ENCODE measurements at places on chromosomes 7 and 10.
A peak's percentile ranks its signal among the peaks of the same experiment; 100 is the strongest.

- DNase-seq, result no peak
These were observed 29.6 kb upstream of the ZNF488 start for GRCh38 chr10:47413531-47414226.

GRCh38 chr7:104891949-104892348 is 122.1 kb upstream of the KMT2E start:
- no peak for DNase-seq

DNA sequence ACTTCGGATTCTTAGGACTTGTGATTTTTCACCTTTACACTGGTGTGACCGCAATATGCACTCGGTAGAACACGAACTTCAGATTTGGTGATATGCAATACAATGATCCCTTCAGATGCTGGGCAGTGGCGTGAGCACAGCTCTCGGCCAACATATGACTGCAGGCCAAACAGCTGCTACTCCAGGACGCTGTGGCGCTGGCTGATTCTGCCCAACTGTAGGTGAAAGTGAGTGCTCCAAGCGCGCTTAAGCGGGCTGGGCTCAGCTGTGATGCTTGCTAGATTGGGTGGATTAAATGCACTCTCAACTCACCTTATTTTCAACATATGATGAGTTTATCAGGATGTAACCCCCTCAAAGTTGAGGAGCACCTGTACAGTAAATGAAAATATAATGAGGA is 137.6 kb upstream of the RET start:
- DNase-seq, result no peak

GRCh38 chr10:83848677-83849076 is 290.6 kb upstream of the GHITM start:
- DNase-seq, result no peak

DNA sequence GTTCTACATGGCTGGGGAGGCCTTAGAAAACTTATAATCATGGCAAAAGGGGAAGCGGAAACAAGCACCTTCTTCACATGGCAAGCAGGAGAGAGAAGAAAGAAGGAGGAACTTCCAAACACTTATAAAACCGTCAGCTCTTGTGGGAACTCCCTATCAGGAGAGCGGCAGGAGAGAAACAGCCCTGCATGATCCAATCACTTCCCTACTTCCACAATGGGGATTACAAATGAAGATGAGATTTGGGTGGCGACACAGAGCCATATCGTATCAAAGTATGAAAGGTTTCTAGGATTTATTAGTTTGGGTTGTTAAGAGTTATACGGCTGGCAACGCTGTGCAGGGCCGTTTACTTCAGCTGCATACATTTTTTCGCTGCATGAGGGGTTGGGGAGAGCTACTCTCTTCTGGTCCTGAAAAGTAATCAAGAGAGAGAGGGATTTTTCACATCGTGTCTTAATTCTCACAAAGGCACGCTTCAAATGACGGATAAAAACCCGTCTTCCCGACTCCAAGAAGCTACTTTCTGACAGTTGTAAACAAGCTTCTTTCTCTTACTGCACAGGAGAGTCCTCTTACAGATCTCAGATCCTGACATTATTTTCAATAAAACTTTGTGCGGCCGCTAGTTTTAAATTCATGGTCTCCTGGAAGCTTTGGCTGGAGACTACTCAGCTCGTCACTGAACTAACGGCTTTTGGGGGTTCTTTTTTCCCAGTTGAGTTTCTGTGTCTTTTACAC is 751 bp upstream of the GTPBP10 start:
- DNase-seq, result peak; percentile 14

DNA sequence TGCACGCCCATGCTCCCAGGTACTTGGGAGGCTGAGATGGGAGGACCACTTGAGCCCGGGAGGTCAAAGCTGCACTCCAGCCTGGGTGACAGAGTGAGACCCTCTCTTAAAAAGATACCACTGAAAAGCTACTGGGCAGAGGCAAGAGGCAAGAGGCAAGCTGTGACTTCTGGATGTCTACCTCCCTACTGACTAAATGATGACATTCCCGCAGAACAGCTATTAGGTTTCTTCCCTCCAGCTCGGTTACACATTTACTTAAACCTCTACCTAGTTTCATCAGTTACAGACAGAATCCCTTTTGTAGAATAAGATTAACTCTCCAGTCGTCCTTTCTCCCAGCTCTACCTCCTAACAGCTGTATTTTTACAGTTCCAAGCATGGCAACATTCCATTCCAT is 21.2 kb downstream of the RHEB start:
- DNase-seq, result no peak

DNA sequence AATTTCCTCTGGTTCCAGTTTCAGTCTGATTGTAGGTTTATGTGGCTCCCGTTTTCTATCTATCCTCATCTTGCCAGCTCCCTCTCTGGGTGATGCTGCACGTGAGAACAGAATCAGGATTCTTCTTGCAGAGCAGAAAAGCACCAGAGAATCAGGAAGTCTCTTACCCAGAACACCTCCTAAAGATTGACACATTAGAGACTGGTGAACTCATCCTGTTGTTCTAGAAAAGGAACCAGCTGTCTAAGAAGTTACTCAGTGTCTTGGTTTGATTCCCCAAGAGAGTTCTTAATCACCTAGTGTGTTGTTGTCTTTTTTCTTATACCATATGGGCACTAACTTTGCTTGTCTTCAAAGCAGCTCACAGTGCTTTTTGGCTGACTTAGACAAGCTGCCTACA is 152.4 kb downstream of the DGKI start:
- DNase-seq, result no peak

DNA sequence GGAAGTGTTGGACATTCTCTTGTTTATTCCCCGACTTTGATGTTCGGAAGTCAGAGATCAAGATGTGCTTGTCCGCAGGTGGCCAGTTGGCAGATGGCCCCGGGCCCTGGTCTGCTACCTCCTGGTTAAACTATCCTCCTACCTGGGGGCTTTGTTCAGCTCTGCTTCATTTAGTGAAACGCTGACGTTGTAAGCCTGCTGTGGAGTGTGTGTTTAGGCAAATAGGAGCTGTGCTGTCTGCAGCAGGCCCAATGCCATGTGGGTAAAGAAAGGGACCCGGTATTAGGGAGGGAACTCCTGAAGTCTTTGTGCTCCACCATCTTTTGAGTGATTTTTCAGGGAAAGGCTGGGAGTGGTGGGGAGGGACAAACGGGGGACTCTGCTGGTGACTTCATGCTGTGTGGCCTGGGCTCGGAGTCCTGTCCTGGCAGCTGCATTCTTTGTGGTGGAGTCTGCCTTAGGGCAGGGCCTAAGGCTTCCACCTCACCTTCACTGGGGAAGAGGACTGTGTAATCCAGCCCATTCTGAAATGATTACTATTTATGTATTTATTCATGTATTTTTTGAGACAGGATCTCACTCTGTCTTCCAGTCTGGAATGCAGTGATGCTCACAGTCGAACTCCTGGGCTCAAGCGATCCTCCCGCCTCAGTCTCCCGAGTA is 171.1 kb upstream of the KLF6 start:
- DNase-seq, result no peak

- DNase-seq, result no peak
These were observed 29.4 kb upstream of the JAKMIP3 start for GRCh38 chr10:132036153-132036886.

DNA sequence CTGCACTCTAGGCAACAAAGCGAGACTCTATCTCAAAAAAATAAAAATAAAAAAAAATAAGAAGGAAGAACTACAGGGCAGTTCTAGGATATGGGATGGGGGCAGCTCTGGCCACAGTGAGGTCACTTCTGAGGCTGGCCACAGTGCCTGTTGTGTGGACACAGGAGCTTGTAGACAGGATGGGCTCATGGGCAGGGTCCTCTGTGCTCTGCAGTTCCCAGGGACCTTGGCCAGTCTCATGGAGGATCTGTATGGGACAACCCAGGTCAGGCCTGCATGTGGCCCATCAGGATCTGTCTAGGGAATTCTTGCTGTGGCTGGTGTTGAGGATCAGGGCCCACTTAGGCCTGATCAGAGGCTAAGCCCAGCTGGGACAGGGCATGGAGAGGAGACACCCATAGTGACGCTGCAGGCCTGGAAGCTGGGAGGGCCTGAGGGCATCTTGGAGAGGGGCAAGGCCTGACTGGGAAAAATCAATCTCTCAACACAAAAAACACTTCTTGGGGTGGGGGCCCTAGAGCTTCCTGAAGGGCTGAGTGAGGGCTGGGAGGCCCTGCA is 19.4 kb upstream of the PAX2 start:
- DNase-seq, result no peak

- no peak for DNase-seq
These were observed 280.8 kb upstream of the LRGUK start for GRCh38 chr7:133846203-133846945.

- no peak for DNase-seq
These were observed 132.9 kb downstream of the FAM204A start for GRCh38 chr10:118209215-118209614.

DNA sequence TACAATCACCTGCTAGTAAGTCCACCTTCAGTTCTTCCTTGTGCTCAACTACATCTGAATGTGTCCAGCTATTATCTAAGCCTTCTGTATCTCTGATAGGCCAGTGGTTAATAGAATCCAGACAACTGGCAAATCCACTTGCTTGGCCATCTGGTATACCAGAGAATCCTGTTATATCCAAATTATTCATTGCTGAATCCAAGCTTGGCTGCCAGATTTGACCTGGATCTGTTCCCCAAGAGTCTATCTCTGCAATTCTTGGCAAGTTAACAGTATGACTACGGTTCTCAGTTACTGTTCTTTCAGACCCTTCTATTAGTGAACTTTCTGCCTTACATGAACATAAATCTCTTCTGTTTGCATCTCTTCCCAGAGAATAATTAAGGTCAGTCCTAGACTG is 154.6 kb upstream of the TARP start:
- DNase-seq, result no peak

GRCh38 chr10:89973326-89973725 is 271.9 kb downstream of the KIF20B start:
- DNase-seq, result no peak

DNA sequence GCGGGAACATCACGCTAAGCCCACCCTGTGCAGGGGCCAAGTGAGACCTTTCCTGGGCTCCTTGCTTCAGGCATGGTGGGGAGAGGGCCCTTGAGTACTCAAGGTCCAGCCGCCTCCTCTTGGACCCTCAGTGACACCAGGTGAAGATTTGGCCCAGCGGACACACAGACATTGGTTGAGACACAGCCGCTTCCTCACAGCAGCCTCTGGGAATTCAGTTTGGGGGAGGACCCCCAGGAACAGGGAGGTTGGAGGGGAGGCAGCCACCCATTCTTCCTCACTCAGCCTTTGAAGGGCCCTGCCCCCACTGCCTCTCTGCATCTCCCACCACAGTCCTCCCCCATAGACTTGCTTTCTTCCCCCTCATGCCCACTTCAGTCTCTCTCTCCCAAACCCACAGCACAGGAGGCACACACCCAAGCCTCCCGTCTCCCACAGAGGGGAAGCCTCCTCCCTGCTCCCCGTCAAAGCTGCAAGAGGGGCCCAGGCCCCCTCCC is 31.9 kb downstream of the ANXA8 start:
- DNase-seq, result no peak

GRCh38 chr7:10655031-10655430 is 318.6 kb upstream of the PHF14 start:
- DNase-seq, result no peak

GRCh38 chr7:80439894-80440821 is 71.7 kb downstream of the GNAT3 start:
- DNase-seq, result no peak

GRCh38 chr7:122975341-122975740 is 20.2 kb downstream of the TAS2R16 start:
- DNase-seq, result no peak

DNA sequence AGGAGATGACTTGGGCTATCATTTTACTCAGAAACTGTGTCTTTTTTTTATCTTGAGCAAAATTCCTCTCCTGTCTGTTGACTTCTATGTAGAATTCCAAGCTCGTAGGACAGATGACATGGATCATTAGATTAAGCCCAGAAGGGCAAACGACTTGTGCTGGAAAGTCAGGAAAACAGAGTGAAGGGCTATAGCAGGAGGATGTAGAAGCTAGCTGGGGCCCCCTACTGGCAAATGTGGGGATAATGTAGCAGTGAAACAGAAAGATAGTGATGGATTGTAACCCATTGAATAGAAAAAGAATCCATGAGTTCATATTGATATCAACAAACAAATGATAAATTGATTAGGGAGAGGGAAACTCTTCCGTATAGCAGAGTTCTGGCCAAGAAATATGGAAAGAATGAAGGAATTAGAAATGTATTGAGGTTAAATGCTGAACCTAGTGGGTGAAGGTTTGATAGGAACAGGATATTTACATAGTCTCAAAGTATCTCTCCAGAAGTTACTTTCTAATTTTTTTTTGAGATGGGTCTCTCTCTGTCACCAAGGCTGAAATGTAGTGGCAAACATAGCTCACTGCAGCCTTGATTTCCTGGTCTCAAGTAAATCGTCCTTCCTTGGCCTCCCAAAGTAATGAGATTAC is 103.6 kb downstream of the LYZL1 start:
- no peak for DNase-seq

DNA sequence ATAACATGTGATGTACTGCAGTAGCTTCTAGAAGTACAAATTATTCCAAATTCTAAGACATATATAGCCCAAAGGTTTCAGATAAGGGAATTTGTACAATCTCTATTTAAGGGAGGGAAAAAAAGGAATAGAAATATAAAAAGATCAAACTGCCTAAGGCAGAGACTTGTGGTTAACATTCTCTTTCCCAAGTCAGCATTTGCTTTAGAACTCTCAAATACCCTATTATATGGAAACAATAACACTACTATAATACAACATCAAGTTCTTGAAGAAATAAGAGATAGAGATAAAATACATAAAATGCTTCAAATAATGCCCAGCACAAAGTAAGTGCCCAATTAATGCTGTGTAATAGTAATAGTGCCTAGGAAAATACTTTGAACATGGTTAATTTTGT is 123.1 kb downstream of the CRPPA start:
- no peak for DNase-seq

DNA sequence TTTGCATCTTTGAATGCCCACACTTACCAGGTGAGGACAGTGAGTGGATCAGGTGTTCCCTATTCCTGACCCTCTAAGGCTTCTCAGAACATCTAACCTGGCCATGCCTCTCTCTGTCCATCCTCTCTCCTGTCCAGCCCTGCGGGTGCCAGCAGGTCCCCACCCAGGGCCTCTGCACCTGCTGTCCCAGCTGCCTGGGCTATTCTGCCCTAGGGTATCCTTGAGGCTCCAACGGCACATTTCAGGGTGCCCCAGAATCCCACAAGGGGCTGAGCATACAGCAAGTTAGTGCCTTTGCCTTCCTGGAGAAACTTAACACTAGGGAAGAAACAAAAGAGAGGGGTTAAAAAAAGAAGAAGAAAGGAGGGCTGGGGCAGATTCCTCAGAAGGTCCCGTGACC is 107.4 kb downstream of the UNCX start:
- no peak for DNase-seq

DNA sequence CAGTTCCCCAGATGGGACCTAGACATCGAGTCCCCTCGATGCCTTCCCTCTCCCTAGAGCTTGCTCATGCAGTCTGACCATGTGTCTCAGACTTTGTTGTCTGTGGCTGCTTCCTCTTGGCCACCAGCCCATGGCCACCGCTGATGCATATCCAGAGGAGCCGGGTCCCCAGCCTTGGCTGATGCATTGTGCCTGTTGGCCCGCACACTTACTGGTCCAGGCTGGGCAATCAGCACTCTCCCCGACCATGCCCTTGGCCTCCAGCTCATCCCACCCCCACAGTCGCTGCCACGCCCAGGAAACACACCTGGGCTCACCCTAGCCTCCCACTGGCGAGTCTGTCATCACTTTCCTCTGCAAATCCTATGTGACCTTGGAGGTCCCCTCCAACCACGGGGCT is 10.1 kb downstream of the NPC1L1 start:
- no peak for DNase-seq

GRCh38 chr10:103787331-103787730 is 68.0 kb downstream of the SH3PXD2A start:
- no peak for DNase-seq

Data from DMS 273 treated with DMSO at 0.1 percent for 48 hours (cell line).